ENCODE measurements at places on chromosomes 1 and 21. TPM values are rescaled to one million over a fixed set of nuclear protein-coding genes. Genes with fewer than 3 reads are reported as not detected.
A peak's percentile ranks its signal among the peaks of the same experiment; 100 is the strongest.

- H3K36me3 ChIP-seq: peaks cover 4% of the 10 kb centered on the region
- no peaks in the 10 kb centered on the region for H3K27me3 ChIP-seq
- H3K4me1 ChIP-seq: peaks cover 17% of the 10 kb centered on the region
- H3K27ac ChIP-seq: no peak overlapping the region
- no peak for DNase-seq
Observed at GRCh38 chr1:43354936-43355335, 3.8 kb upstream of the CDC20 start.

GRCh38 chr1:94804442-94804837 is 15.7 kb upstream of the SLC44A3 start:
- H3K36me3 ChIP-seq: no peaks in the 10 kb centered on the region
- no peak overlapping the region for H3K27ac ChIP-seq
- no peak overlapping the region for H3K4me3 ChIP-seq
- H3K27me3 ChIP-seq: peaks cover 7% of the 10 kb centered on the region
- no peak for DNase-seq
- H3K4me1 ChIP-seq: peaks cover 7% of the 10 kb centered on the region

DNASE2B gene
- total RNA-seq: not detected

ZNF436 gene
- total RNA-seq: 8.8 TPM

GRCh38 chr1:155254714-155255242 is 505 bp downstream of the ENTREP3 start:
- peaks cover 15% of the 10 kb centered on the region for H3K36me3 ChIP-seq
- H3K4me1 ChIP-seq: peaks cover 39% of the 10 kb centered on the region
- no peak overlapping the region for H3K27ac ChIP-seq
- no peak for DNase-seq
- H3K27me3 ChIP-seq: no peaks in the 10 kb centered on the region

DNA sequence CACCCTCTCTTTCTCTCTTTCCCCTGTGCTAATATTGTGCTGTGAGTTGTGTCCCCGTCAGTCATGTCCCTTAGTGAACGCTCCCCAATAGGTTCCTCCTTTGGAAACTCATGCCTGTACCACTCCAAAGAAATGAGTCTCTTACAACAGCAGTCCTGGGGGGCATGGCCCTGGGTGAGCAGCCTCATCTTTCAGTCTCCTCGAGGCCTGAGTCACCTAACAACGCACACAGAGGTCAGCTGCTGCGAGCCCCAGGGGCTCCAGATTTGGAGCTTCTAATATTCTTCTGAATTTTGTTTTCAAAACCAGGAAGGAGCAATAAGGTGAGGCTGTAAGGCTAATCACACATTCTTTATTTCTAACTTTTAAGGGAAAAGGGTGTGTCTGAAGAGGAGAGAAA is 30.5 kb upstream of the ZBTB8A start:
- H3K27ac ChIP-seq: no peak overlapping the region
- no peaks in the 10 kb centered on the region for H3K4me1 ChIP-seq
- no peak for DNase-seq
- H3K27me3 ChIP-seq: peaks cover 7% of the 10 kb centered on the region
- H3K4me3 ChIP-seq: no peak overlapping the region
- H3K36me3 ChIP-seq: no peaks in the 10 kb centered on the region

MPL gene
- total RNA-seq: not detected

DNA sequence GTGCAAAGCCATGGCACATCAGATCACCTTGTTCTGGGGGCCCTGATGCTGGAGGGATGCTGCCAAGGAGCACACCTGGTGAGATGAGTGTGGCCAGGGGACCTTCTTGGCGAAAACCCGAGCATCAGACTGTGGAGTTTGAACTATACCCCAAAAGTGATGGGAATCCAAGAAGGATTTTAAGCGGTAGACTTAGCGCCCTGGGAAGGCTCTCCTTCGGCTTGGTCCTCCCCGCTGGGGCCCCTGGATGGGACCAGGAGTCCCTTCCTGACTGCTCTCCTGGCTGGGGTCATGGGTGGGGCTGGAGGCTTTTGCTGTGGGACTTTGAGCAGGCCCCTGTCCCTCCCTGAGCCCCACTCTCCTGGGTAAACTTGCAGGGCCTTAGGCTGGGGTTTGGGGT is 10.5 kb downstream of the ZNF362 start:
- peaks cover 6% of the 10 kb centered on the region for H3K4me1 ChIP-seq
- H3K27me3 ChIP-seq: no peaks in the 10 kb centered on the region
- H3K27ac ChIP-seq: no peak overlapping the region
- no peaks in the 10 kb centered on the region for H3K36me3 ChIP-seq
- no peak overlapping the region for H3K4me3 ChIP-seq

GRCh38 chr1:52633291-52633754 is 355 bp downstream of the SHISAL2A start:
- H3K36me3 ChIP-seq: no peaks in the 10 kb centered on the region
- peak; percentile 48 for DNase-seq
- peaks cover 68% of the 10 kb centered on the region for H3K4me1 ChIP-seq
- peak overlapping the region; percentile 91 for H3K4me3 ChIP-seq

- no peaks in the 10 kb centered on the region for H3K4me1 ChIP-seq
- H3K36me3 ChIP-seq: no peaks in the 10 kb centered on the region
- no peak overlapping the region for H3K27ac ChIP-seq
- H3K4me3 ChIP-seq: no peak overlapping the region
- DNase-seq: no peak
- H3K27me3 ChIP-seq: no peaks in the 10 kb centered on the region
Observed at GRCh38 chr1:4638345-4638729, 16.1 kb upstream of the AJAP1 start.

- no peak overlapping the region for H3K4me3 ChIP-seq
- H3K36me3 ChIP-seq: no peaks in the 10 kb centered on the region
- no peak overlapping the region for H3K27ac ChIP-seq
- DNase-seq: no peak
Observed at GRCh38 chr1:18137759-18138345, 30.3 kb downstream of the IGSF21 start.

Measured in activated T-cell treated with anti-CD3 and anti-CD28 coated beads, Interleukin-2, amount 50 U/mL, for 72 hours (primary cell).